ENCODE measurements at places on chromosomes 12 and 14.

GRCh38 chr12:14928931-14929330 is 9.4 kb downstream of the ERP27 start:
- no peak for DNase-seq

GRCh38 chr12:24821691-24822090 is 127.2 kb downstream of the BCAT1 start:
- DNase-seq, result no peak

- DNase-seq, result peak; percentile 69
Observed at GRCh38 chr12:67482751-67483661, 165.5 kb upstream of the DYRK2 start.

GRCh38 chr12:59151243-59151642 is 230.9 kb upstream of the LRIG3 start:
- no peak for DNase-seq

GRCh38 chr12:131613186-131613585 is 97.7 kb upstream of the SFSWAP start:
- no peak for DNase-seq

GRCh38 chr14:76080471-76080870 is 71.3 kb upstream of the GPATCH2L start:
- no peak for DNase-seq

DNA sequence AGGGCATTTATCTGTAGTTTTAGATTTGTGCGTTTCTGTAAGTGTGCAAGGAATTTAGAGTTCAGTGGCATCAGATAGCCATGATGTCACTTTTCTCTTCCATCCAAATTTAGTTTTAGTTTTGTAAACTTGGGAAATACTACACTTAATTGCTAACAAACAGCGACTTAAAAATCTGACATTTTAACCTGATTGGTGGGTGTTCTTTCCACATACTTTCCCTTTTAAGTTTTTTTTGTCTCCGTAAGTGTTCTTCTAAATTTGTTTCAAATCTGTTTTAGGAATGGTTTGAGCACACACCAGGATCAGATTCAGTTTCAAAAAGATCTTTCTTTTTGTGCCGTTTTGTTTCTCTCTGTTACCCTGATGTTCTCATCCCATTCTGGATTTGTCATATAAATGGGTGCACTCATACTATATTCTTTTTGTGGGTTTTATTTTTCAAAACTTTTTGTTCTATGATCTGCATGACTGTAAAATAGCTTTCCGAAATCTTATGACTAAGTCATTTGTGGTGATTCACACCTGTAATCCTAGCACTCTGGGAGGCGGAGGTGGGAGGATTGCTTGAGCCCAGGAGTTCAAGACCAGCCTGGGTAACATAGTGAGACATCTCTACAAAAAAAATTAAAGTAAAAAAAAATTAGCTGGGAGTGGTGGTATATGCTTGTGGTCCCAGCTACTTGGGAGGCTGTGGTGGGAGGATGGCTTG is 58.9 kb downstream of the FBXO34 start:
- DNase-seq, result no peak

DNA sequence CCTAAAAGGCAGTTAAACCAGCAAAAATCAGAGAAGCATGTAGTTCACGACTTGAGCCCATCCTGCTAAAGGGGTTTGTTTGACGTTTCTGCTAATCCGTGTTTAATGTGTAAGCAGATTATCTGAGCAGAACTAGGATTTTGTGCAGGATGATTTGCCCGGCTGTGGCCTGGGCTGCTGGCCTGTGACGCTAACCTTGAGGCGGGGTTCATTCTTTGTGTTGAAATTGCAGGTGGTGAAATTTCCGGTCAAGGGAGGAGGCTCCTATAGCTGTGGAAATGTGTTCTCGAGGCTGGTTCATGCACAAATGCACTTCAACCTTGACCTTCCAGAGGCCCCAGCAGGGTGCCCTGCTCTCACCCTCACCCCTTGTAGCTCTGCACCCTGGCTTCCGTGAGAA is 63.7 kb downstream of the SLC24A4 start:
- DNase-seq, result no peak

DNA sequence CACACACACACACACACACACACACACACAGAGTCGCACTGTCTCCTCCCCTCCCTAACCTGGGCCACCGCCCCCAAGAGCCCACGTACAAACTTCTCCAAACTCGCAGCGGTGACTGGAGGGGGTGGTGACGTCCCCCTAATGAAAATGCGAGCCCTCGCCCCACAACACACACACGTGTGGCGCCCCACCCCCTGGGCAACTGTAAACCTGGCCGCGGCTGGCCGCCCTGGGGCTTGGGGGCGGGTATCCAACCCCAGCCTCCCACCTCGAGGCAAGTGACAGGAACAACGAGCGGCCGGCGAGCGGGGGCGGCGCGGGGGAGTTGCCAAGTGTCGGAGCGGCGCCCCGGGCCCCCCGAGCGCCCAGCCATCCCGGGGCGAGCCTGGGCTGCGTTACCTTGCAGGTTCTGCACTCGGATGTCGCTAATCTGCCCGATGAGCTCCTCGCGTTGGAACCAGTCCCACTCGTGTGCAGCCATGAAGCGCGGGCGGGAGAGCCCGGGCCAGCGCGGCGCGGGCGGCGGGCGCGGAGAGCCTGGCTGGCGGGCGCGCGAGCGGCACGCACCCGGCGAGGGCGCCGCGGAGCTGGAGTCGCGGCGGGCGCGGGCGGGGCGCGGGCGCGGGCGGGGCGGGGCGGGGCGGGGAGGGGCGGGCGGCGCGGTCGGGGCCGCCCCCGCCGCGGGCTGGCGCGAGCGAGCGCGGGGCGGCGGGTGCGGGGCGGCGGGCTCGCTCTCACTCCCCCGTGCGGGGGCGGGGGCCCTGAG is at the start of gene CLMN:
Gene CLMN, minus strand, starts transcription at position 597 of the 766 bp plus-strand sequence. Its CDS starts 116 bp downstream, at position 481.
- DNase-seq, result peak; percentile 44

DNA sequence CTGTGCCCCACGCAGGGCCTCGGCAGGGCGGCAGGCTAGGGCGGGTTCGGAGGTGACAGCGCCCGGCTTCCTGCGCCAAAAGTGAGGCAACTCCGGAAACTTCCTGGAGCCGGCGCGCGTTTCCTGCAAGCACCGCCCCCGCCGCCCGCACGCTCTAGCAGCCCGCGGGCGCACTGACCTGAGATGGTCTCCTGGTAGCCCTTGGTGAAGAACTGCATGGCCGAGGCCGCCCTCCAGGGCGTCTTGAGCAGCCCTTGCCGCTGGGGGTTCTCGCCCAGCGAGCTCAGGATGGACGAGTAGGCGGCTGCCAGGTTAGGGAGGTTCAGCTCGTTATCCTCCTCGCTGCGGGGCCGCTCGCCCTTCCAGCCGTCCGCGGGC is 494 bp downstream of the GCH1 start:
- DNase-seq, result peak; percentile 71

GRCh38 chr14:20751963-20752562 is 6.4 kb downstream of the EDDM3A start:
- DNase-seq, result no peak

DNA sequence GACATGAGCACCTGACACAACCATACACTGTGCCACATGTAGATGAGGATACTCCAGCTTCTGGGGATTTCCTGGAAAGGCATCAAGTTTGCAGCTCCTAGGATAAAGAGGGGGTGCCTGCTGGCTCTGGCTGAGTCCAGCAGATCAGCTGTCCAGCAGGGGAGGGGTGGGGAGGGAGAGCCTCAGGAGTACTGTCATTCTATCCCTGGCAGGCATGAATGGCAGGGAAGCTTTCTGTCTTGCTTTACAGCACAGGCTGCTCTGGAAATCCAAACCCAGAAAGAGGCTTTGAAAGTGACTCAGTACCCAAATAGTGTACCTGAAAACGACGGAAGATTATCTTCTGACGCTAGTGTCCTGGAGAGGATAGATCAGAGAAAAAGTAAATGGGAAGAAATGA is 32.2 kb downstream of the SLC8A3 start:
- DNase-seq, result no peak

- no peak for DNase-seq
Observed at GRCh38 chr14:91015435-91015834, 45.0 kb downstream of the RPS6KA5 start.

DNA sequence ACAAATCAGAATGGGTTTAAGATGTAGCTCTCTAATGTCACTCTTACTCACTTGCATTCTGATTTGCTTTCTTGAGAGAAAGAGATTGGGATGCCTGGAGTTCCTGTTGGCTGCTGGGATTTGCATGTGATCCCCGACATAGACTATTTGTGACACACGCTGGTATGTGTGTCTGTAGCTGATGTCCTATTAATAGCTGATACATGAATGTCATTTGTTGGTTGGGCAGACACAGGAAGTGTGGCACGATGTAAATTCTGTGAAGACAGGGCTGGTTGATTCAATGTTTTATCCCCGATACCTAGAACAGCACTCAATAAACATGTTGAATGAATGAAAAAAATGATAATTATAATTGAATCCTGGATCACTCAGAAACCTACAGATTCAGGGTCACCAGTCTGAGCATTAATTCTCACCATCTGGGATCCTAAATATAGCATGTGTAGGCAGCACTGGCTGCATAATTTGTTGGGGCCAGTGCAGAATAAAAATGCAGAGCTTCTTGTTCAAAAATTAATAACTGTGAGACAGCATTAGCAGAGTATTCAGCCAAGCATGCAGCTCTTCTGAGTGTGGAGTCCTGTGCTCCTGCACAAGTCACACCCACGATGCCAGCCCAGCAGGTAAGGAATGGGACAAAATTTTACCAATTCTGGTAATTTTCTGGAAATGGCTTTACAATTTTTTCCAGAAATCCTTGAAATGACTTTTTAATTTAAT is 35.5 kb upstream of the SOCS2 start:
- DNase-seq, result no peak

DNA sequence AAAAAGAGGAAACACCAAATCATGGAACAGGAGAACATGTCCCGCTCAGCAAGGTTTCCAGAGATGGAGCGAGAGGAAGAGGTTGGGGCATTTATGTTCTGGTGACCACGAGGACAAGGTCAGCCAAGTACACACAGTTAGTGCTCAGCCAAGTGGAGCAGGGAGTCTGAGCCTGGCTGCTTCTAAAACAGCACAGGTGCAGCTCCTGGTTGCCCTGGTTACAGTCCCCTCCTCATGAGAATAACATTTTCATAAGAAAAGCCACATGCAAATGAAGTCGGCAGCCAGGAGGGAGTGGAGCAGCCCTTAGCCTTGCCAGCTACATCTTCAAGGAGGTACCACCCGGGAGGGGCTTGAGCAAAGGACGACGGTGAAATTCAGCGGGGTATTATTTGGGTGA is 81.8 kb downstream of the NOS1 start:
- DNase-seq, result no peak

GRCh38 chr12:6771091-6771495 is 1.2 kb upstream of the LAG3 start:
- DNase-seq, result no peak

DNA sequence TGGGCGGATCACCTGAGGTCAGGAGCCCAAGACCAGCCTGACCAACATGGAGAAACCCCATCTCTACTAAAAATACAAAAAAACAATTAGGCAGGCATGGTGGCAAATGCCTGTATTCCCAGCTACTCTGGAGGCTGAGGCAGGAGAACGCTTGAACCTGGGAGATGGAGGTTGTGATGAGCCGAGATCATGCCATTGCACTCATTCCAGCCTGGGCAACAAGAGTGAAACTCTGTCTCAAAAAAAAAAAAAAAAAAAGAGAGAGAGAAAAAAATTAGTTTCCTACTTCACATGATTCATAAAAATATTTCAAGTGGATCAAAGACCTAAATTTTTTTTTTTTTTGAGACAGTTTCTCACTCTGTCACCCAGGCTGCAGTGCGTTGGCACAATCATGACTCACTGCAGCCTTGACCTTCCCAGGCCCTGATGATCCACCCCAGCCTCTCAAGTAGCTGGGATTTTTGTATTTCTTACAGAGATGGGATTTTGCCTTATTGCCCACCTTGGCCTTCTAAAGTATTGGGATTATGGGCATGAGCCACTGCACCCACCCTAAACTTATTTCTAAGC is 24.9 kb downstream of the FCF1 start:
- DNase-seq, result no peak

- no peak for DNase-seq
Observed at GRCh38 chr12:117803001-117803400, 165.8 kb downstream of the KSR2 start.

- no peak for DNase-seq
Observed at GRCh38 chr12:125069616-125070015, 4.4 kb downstream of the AACS start.

GRCh38 chr14:106372870-106373652 is 846.7 kb downstream of the TMEM121 start:
- DNase-seq, result peak; percentile 69
